ENCODE measurements at places on chromosomes 12 and 14.

GRCh38 chr14:85978582-85979250 lies 448.8 kb downstream of the FLRT2 start:
- no peak for DNase-seq

DNA sequence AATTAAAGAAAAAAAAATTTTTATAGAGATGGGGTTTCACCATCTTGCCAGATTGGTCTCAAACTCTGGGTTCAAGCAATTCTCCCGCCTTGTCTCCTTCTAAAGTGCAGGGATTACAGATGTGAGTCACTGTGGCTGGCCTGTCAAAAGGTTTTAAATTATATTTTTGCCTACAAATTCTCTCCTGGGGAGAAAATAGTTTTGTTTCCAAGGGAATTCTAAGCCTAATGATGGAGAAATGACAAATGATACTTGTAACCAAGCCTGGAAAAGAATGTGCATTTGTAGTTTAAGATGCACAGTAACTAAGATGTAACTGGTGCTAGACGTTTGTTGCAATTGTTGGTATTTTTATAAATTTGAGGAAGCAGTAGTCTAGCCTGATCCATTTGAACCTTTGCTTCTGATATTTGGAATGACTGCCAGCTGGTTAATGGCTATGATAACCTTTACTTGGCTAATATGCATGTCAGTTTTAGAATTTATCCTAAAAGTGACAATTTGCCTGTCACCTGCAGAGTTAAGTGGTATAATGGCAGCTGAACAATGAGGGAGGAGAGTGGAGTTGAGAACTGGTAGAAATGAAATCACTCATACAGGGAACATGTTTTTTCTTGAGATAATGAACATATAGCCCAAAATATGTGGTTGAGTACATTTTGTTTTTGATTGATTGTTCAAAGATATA lies 148.0 kb downstream of the FUT8 start:
- DNase-seq = peak; percentile 34

- DNase-seq = no peak
These were observed 1628.8 kb upstream of the SEL1L start for GRCh38 chr14:83162361-83162929.

DNA sequence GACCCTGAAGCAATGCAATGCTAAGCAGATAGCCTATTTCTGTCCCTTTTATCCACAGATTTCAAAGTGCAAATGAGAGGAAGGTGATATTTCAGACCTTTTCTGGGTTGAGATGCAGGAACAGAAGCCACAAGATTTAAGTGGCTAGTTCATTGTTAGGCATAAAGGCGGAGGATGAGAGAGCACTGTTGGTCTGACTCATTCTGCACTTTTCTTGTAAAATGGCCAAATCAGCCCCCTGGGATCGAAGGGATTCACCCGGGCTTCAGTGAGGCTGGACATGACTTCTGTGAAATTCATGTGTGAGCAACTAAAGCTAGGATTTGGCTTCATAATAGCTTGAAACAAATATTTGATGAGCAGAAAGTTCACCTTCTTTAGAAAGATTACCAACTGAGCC lies 101.9 kb upstream of the OVCH1 start:
- DNase-seq = no peak

GRCh38 chr14:25759920-25760655 lies 710.1 kb upstream of the STXBP6 start:
- no peak for DNase-seq

DNA sequence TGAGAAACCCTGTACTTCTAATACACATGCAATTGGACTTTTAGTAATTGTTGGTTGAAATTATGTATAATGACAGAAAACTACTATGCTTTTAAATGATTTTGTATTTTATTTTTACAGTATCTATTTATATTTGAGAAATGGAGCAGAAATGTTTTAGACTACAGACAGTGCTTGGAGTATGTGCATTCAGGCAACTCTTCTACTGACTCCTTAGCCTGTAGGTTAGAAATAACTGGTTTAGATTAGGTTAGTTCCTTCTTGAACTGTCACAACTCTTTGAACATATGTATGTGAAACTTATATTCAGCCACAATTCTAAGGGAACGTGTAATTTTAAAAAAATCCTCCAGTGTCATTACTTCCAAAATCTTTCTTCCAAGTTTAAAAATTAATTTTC lies 1.7 kb downstream of the FGFR1OP2 start:
- DNase-seq = no peak

GRCh38 chr12:47135578-47135977 lies 55.8 kb upstream of the AMIGO2 start:
- no peak for DNase-seq

- DNase-seq = no peak
These were observed 4.5 kb downstream of the KRT77 start for GRCh38 chr12:52698651-52699340.

DNA sequence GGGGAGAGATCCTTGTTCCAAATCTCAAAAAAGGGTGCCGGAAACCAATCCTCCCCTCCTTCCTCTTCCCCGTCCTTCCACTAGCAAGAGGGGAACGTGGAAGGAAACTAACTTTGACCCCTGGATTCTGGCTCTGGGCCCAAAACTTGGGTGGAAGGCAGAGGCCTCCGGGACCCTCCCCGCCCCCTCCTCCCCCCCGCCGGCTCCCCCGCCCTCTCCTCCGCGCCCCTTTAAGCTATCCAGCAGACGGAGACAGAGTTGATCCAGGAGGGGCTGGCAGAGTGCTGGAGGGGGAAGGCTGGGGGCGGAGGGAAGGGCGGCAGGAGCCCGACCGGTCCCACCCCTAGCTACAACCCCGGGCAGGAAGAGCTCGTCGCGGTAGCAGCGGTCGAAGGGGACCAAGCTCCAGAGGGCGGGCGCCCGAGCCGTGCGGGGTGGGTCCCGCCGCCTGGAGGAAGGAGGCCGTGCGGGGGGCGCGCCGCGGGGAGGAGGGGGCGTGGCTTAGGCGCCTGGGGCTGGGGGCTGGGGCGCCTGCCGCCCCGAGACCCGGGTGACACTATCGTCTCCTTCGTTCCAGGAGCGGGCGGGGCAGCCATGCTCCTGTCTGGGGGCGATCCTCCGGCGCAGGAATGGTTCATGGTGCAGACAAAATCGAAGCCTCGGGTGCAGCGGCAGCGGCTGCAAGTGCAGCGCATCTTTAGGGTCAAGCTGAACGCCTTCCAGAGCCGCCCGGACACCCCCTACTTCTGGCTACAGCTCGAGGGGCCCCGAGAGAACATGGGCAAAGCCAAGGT lies at the start of gene NYNRIN:
Gene NYNRIN, plus strand, starts transcription at position 351 of the 794 bp plus-strand sequence. Its CDS starts 244 bp downstream, at position 595.
- DNase-seq = peak; percentile 47

DNA sequence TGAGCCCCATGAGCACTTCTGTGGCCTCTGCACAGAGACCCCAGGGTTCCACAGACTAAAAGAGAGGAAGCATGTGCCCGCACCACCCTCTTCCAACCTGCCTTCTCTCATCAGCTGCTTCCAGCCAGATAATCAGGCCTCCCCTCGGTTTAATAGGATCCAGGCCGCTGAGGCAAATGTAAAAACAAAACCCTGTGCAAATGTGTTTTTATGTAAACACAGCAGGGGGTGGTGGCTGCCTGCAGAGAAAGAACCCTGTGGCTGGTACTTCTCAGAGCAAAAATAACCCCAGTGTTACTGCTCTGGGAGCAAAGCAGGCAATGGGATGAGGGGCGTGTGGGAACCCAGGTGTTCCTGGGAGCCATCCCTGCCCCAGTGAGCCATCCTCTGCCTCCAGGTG lies 46.2 kb downstream of the WSCD2 start:
- DNase-seq = peak; percentile 60

DNA sequence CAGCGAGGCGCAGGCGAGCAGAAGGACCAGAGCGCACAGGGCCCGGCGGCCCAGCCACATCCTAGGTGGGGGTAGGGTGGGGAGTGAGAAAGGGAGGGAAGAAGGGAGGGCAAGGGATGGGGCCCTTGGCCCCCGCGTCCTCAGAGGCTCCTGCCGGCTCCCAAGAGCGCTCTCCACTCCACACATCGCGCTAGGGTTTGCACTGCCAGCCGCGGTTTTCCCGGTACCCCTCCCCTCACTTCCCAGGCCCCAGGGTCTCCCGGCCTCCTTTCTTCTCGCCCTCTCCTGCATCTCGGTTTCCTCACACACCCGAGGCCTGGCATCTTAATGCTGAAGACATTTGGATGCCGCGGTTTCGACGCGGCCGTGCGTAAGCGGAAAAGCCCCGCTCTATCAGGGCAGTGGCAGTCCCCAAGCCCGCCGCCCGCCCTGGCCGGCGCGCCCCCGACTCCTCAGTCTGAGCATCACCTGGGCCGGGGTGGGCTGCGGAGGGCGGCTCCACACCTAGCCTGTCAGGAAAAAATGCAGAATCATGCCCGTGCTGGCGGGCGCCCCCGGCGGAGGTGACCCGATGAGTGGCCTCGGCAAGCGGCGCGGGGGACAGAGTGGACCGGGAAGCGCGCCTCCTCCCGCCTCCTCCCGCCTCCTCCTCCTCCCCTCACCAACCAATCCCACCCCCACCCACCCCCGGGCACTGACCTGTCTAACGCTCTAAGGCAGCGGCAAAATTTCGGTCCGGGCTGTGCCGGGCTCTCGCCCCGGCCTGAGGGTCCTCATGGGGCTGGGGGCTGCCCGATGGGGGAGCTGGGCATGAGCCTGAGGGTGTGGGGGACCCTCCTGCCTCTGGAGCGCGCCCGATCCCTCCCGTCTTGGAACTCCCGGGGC lies 686 bp downstream of the B4GALNT1 start:
- peak; percentile 69 for DNase-seq

DNA sequence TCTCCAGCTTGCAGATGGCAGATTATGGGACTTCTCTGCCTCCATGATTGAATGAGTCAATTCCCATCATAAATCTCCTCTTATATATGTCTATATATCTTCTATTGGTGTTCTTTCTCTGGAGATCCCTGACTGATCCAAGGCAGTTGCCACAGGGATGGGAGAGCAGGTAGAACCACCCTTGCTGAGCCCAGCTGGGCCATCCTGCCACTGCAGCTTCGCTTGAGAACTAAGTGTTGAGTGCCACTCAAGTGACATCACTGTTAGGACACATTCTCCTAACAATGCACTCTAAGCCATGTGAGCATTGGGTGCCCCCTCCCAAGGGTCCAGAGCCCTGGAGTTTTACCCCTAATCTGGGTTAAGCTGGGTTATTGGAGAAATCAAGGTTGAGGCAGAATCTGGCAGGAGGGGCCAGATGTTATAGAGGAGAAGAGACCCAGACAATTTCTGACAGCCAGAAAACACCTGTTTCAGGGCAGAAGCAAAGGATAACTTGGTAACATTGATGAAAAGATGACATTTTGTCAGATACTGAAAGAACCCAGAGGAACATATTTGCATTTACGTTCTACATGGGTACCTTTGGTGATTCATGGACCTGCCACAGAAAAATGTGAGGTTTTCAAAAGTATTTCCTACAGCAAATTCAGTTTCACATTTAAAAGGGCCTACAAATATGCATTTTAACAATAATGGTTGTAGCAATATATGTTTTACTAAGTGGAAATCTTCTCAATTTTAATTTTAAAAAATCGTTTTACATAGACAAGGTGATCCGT lies 57.2 kb upstream of the MAX start:
- DNase-seq = no peak

DNA sequence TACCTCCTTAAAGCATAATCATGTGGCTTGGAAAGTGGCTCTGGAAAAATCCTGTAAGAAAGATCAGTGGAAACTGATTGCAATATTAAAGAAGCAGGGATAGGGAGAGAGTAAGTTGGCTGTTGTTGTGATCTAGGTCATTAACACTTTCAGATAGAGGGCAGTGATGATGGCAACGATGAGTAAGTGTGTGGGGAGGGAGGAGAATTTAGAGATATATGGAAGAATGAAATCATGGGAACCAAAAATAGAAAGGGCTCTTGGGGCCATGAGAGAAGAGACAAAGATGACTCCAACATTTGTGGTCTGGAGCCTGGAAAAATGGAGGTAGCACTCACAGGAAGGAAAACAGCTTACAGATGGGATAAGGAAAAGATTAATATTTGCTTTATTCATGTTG lies 23.3 kb downstream of the SNRPF start:
- no peak for DNase-seq

GRCh38 chr12:126608607-126609175 lies 1543.5 kb downstream of the AACS start:
- DNase-seq = no peak

GRCh38 chr12:118070650-118071049 lies 9.7 kb upstream of the WSB2 start:
- no peak for DNase-seq

DNA sequence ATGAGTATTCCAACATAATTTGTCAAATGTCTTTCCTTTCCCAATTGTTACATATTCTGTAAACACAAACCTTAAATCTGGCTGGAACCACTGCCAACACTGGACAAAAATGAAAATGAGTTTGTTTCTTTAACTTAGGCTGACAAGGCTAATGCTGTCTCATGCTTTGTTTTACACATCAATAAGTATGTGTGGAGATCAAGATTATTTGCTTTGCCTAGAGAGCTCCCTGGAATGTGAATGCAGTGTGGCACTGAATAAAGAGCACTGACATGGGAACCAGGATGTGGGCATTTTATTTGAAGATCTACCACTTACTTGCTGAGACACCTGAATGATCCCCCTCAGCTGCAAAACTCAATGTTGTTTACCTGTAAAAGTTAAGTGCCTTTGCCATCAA lies 61.7 kb downstream of the RALGAPA1 start:
- no peak for DNase-seq

- DNase-seq = no peak
These were observed 208.2 kb downstream of the DAD1 start for GRCh38 chr14:22380571-22381407.

DNA sequence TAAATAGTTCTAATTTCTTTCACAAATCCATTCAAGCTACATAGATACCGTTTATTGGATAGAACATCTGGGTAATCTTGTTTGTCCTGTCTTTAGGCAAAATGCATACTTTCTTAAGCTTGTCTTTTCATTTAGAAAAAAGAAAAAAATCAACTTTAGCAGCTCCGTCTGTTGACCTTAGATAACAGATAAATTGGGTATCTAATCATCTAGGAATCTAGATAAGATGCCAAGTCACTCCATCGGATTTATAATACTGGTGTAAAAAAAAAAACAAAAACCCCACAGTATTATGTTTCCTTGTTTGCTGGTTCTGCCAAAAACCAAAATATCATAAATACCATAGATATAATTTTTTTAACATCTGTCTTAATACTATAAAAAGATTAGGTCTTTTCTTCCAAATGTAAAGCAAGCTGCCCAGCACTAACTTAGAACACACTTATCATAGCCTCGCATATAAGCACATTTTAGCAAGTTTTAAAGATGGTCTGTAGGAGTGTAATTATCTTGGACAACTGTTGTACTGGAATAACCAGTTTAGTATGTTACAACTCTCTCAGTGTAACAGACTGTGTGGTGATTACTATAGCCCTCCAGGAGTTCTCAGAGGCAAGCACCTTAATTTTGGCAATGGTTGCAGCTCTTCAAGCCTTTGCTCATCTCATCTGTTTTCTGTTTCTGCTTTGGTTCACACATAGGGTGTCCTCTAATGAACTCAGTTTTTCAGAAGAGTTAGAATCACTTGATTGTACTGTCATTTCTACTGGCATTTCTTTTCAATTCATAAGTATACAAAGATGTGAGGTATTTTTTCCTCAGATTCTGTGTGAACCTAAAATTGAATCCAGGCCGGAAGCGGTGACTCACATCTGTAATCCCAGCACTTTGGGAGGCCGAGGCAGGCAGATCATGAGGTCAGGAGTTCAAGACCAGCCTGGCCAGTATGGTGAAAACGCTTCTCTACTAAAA lies 83.1 kb downstream of the ANO6 start:
- no peak for DNase-seq

- no peak for DNase-seq
These were observed 6.5 kb upstream of the TBX3 start for GRCh38 chr12:114690267-114691135.
